Activated CD4-positive, alpha-beta T cell treated with anti-CD3 and anti-CD28 coated beads, Interleukin-2, amount 10 ng/mL, durations not matched to agents 7 days and 5 days (primary cell): ENCODE measurements at places on chromosomes 5 and 9. TPM values are rescaled to one million over a fixed set of nuclear protein-coding genes. Genes with fewer than 3 reads are reported as not detected.

DNA sequence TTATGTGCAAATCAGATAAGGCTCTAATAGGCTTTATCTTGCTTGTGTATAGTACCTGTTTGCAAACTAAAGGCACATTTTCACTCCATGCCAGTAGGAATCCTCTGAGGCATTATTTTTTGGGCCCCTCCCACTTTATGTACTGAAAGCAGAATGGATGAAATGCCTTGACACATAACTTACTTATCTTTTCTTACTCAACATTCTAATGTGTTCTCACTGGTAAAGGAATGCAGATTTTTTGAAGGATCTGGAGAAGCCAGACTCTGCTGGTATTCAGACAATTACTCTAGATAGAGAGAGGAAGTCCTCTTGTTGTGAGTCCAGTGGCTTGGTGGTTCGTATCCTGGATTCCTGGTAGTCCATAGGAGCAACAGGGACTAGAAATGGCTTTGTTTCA lies 336.7 kb downstream of the CCDC171 start:
- no peaks in the 10 kb centered on the region for H3K4me1 ChIP-seq
- H3K27ac ChIP-seq: no peak overlapping the region
- H3K27me3 ChIP-seq: no peaks in the 10 kb centered on the region
- no peak for DNase-seq
- H3K36me3 ChIP-seq: no peaks in the 10 kb centered on the region

GRCh38 chr9:98491828-98492227 lies 216.9 kb downstream of the GABBR2 start:
- H3K27ac ChIP-seq: no peak overlapping the region
- H3K36me3 ChIP-seq: no peaks in the 10 kb centered on the region
- H3K4me1 ChIP-seq: no peaks in the 10 kb centered on the region
- H3K27me3 ChIP-seq: peaks cover 13% of the 10 kb centered on the region
- no peak overlapping the region for H3K4me3 ChIP-seq

- H3K27ac ChIP-seq: no peak overlapping the region
- no peaks in the 10 kb centered on the region for H3K27me3 ChIP-seq
- no peaks in the 10 kb centered on the region for H3K4me1 ChIP-seq
- H3K4me3 ChIP-seq: no peak overlapping the region
- no peaks in the 10 kb centered on the region for H3K36me3 ChIP-seq
These were observed 421.5 kb upstream of the DAP start for GRCh38 chr5:11182441-11183080.

DNA sequence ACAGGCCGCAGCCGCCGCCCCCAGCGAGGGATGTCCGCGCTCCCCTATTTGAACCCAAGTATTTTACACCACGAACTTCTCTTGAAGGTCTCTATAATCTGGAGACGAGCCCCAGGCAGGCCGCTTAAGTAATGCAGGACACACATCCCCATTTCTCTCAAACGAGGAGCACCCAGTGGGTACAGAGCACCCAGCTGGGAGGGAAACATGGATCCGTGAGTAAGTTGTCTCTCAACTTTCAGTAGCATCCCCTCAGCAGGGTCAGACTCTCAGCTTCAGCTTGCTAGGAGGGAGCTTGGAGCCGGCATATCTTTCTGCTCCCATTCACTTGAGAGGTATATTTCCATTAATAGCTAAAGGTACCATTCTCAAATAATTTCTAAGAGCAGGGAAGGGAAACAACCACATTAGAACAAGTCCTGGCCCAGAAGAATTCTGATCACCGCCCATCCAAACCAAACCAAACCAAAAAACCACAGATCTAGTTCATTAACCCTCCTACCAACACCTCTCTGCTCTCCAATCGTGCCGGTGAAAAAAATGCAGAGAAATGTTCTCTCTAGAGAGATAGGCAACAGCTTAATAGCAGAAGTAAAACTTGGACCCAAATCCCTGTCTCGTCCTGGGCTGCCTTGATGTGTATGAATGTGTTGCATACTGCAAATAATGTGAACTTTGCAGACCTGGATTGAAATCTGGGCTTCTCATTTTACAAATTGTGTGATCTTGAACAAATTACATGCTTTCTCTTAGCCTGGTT lies 910 bp downstream of the TDRD7 start:
- peaks cover 3% of the 10 kb centered on the region for H3K36me3 ChIP-seq
- no peak for DNase-seq
- H3K4me3 ChIP-seq: peak overlapping the region; percentile 85

GRCh38 chr5:40677456-40677855 lies 2.3 kb upstream of the PTGER4 start:
- peaks cover 58% of the 10 kb centered on the region for H3K4me1 ChIP-seq
- H3K27ac ChIP-seq: peak overlapping the region; percentile 1
- peaks cover 24% of the 10 kb centered on the region for H3K36me3 ChIP-seq
- DNase-seq: no peak
- peak overlapping the region; percentile 11 for H3K4me3 ChIP-seq

GRCh38 chr5:175696139-175696854 lies 38.4 kb downstream of the HRH2 start:
- H3K36me3 ChIP-seq: peaks cover 23% of the 10 kb centered on the region
- peak overlapping the region; percentile 47 for H3K27ac ChIP-seq
- H3K27me3 ChIP-seq: no peaks in the 10 kb centered on the region
- DNase-seq: peak; percentile 81
- H3K4me3 ChIP-seq: peak overlapping the region; percentile 1

GRCh38 chr5:30650311-30650710 lies 543.2 kb upstream of the CDH6 start:
- no peak overlapping the region for H3K4me3 ChIP-seq
- no peak overlapping the region for H3K27ac ChIP-seq
- no peaks in the 10 kb centered on the region for H3K4me1 ChIP-seq
- no peak for DNase-seq
- no peaks in the 10 kb centered on the region for H3K27me3 ChIP-seq

GRCh38 chr5:122368510-122369251 lies 56.6 kb downstream of the SNCAIP start:
- no peaks in the 10 kb centered on the region for H3K27me3 ChIP-seq
- no peak overlapping the region for H3K27ac ChIP-seq
- no peak overlapping the region for H3K4me3 ChIP-seq

DNA sequence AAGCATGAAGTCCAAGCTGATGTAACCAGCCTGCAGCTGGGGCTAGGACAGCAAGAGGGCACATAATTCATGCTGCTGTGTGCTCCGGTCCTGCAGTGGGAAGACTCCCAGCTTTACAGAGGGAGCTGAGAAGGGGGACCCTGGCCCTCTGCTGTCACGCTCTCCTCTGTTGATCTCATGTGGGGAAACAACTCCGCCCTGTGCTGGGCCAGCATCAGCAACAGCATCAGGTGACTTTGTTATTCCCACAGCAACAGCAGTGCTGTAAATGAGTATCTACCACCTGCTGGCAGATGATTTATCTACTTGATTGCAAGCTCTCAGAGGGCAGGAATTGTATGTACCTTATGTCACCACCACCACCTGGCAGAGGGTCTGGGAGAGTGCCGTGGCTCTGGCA lies 176.2 kb downstream of the COL23A1 start:
- no peak for DNase-seq
- H3K4me1 ChIP-seq: no peaks in the 10 kb centered on the region
- peaks cover 13% of the 10 kb centered on the region for H3K27me3 ChIP-seq
- no peak overlapping the region for H3K4me3 ChIP-seq

GRCh38 chr9:134491856-134492255 lies 149.7 kb upstream of the COL5A1 start:
- no peak overlapping the region for H3K27ac ChIP-seq
- no peaks in the 10 kb centered on the region for H3K27me3 ChIP-seq
- H3K4me3 ChIP-seq: no peak overlapping the region
- H3K36me3 ChIP-seq: no peaks in the 10 kb centered on the region

GRCh38 chr5:152595405-152595804 lies 190.3 kb upstream of the NMUR2 start:
- H3K4me3 ChIP-seq: no peak overlapping the region
- no peak for DNase-seq
- H3K4me1 ChIP-seq: no peaks in the 10 kb centered on the region
- no peak overlapping the region for H3K27ac ChIP-seq

DNA sequence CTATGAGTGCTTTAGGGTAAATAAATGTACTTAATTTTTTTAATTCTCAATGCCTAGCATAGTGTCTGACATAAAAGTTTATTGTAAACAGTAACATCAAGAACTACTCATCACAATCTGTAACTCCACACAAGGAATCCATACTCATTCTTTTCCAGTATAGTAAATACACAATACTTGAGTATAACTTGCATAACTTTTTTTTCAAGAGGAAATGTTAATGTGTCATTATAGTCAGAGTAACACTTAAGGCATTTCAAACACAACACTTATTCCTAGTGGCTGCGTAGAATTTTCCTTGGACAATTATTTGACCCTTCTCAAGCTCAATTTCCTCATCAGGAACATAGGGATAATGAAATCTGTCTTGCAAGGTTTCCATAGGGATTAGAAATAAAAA lies 584.3 kb downstream of the CAAP1 start:
- H3K27me3 ChIP-seq: no peaks in the 10 kb centered on the region
- no peak for DNase-seq
- H3K4me1 ChIP-seq: no peaks in the 10 kb centered on the region
- no peaks in the 10 kb centered on the region for H3K36me3 ChIP-seq
- H3K27ac ChIP-seq: no peak overlapping the region
- H3K4me3 ChIP-seq: no peak overlapping the region

- no peak overlapping the region for H3K27ac ChIP-seq
- H3K4me1 ChIP-seq: peaks cover 1% of the 10 kb centered on the region
- no peak overlapping the region for H3K4me3 ChIP-seq
- peaks cover 5% of the 10 kb centered on the region for H3K27me3 ChIP-seq
- DNase-seq: peak; percentile 62
These were observed 100.1 kb downstream of the KCNIP1 start for GRCh38 chr5:170603578-170604565.

GRCh38 chr5:58273711-58274110 lies 186.2 kb downstream of the PLK2 start:
- no peaks in the 10 kb centered on the region for H3K36me3 ChIP-seq
- no peak for DNase-seq
- H3K4me1 ChIP-seq: no peaks in the 10 kb centered on the region
- no peak overlapping the region for H3K4me3 ChIP-seq

DNA sequence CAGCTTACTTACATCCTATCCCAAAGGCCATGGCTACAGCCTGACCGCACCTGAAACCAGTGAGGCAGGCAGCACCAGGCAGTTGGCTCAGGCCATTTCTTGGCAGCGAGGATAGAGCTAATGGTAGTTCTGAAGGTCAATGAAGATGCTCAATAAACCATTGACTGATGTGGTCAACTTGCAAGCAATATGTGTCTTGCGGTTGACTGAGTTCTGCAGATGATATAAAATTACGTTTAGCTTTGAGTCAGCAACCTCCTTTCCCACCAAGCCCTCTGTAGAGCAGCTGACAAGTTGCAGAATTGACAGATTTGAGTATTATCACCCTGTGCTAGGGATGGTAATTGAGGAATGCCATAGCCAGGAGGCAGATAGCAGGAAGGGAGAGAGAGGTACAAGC lies 189.0 kb upstream of the PUM3 start:
- no peaks in the 10 kb centered on the region for H3K27me3 ChIP-seq
- no peaks in the 10 kb centered on the region for H3K36me3 ChIP-seq
- H3K4me1 ChIP-seq: no peaks in the 10 kb centered on the region
- DNase-seq: no peak
- H3K4me3 ChIP-seq: no peak overlapping the region

DNA sequence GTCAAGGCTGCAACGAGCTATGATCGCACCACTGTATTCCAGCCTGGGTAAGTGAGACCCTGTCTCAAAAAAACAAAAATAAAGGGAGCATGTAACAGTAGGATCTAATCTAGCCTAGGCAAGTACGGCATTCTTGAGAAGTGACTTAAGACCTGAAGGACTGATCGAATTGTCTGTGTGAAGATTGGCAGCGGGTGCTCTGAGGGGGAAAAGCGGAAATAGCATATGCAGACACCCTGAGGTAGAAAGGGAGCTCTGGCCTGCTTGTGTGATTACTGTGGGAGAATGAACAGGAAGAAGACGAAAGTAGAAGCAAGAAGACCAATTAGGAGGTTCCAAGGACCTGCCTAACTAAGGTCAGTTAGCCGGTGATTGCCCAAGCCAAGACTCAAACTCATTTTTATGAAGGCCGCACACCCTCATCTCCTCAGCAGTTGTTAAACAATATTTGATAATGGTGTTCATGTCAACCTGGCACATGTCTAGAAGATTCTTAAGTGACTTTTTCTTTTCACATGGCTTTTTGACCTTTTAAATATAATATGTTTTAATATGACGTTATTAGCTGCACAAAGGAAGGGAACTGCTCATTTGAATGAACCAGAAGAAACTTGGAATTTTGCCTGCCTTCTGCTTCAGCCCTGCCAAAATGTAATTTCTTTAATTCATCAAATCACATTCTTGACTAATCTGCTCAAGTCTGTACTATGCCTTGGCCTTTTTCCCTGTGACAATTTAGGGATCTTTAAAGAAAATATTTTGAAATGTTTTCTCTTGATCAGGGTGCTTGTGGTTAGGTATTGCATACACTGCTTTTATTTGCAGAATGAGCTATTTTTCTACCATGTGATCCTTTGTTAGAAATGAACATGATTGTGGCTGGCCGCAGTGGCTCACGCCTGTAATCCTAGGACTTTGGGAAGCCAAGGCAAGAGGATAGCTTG lies 289.2 kb upstream of the DMRT1 start:
- no peak overlapping the region for H3K4me3 ChIP-seq
- no peak overlapping the region for H3K27ac ChIP-seq
- H3K36me3 ChIP-seq: no peaks in the 10 kb centered on the region
- peaks cover 11% of the 10 kb centered on the region for H3K27me3 ChIP-seq
- no peak for DNase-seq

DNA sequence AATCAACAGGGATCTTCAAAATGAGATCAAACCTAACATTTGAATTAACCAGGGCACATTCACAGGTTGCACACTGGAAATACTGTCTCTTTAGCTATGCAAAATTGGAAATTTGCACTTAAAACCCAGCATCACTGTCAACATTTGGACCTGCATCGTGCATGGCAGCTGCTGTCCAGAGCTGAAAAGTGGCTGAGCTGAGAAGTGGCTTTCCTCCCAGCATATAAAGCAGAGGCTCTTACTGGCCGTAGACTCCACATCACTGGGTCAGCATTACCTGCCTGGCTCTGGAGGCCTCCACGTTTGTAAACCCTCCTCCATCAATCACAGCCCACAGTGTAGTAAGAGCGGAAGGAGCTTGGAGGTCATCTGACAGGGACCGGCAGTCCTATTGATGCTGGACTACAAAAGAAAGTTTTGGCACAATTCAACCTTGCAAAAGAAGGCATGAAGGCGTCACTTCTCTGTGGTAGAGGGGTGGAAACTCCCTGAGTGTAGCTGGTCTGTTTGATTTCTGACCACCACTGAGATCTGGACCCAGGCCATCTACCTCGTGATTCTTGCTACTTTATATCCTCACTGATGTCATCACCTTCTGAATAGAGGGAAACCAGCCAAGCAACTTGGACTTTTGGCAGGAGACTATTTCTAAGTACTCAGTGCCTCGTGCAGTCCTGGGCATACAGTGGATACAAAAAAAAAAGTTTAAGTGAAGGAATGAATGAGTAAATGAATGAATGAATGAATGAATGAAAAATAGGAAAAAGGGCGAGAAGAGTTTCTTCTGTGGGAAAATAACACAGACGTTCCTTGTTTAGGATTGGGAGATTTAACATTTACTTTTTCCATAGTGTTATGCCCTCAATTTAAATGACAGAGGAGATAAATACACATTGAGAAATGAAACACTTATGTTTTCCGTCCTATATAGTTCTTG lies 14.8 kb downstream of the RASEF start:
- H3K36me3 ChIP-seq: no peaks in the 10 kb centered on the region
- no peaks in the 10 kb centered on the region for H3K27me3 ChIP-seq
- no peak overlapping the region for H3K4me3 ChIP-seq
- DNase-seq: no peak
- no peaks in the 10 kb centered on the region for H3K4me1 ChIP-seq

Gene CCIN
- total RNA-seq: not detected

Gene SLC6A19
- not detected for total RNA-seq

Gene CCDC192
- not detected for total RNA-seq

Gene RMRP
- 1,959 TPM for total RNA-seq

Gene TSLP
- 0.19 TPM for total RNA-seq

Gene ZNF879
- 5.0 TPM for total RNA-seq

Gene HACD4
- 17.1 TPM for total RNA-seq
